ENCODE measurements at places on chromosomes 13 and 19. TPM values are rescaled to one million over a fixed set of nuclear protein-coding genes. Genes with fewer than 3 reads are reported as not detected.

Gene GJA3
- 0.65 TPM for total RNA-seq

Gene ZNF790
- 7.3 TPM for total RNA-seq

Gene CTXN1
- total RNA-seq, result 0.91 TPM

Gene CUL4A
- 90.0 TPM for total RNA-seq

Gene PRSS57
- not detected for total RNA-seq

Gene KLF1
- 0.69 TPM for total RNA-seq

Data from activated CD8-positive, alpha-beta memory T cell treated with anti-CD3 and anti-CD28 coated beads for 36 hours (primary cell).